ENCODE measurements at places on chromosomes 4 and X.

DNA sequence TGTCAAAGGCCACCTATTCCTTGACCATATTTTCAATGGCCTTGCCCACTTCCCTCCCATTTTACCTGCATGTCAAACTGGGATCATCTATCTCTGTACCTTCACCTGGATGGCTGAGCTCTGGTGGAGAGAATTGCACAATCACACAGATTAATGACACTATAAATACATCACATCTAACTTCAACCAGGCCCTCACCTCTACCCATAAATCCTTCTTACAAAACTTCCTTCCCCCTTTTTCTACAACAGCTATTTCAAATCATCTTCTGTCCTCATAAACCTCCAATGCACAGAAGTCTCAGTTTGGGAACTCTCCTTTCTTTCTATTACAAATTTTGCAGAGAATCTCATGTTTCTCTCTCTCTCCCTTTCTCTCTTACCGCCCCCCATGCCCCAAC, 9.2 kb downstream of the PALLD start:
- DNase-seq, result no peak

DNA sequence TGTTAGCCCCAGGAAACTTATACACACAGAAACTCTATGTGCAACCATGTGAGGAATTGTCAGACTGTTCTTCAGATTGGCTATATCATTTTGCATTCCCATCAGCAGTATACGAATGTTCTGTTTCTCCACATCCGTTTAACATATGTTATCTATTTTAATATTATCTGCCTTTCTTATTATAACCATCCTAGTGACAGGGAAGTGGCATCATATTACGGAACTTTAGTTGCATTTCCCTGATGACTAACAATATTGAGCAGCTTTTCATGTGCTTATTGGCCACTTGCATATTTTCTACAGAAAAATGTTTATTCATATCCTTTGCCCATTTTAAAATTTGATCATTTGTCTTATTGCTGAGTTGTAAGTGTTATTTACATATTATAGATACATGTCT, 36.5 kb upstream of the IL15 start:
- no peak for DNase-seq

- peak; percentile 6 for DNase-seq
These were observed 49.8 kb upstream of the SEC24B start for GRCh38 chr4:109383823-109384222.

DNA sequence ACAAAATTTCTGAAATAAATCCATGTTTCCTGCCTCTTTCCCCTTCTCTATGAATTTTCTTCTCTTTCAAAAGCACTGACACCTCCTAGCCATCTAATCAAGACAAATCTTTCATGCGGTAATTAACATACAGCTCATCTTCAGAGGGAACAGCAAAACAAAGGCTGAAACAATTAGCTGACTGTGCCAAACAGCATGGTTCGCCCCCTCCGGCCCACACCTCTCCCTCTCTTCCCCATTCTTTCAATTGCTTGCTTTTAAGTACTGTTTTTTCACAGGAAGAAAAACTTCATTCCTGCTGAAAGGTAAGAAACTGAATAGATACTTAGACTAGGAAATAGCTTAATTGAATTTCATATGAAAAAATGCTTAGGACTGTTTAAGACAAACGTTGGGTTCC, 291.1 kb upstream of the NOCT start:
- DNase-seq, result peak; percentile 51

DNA sequence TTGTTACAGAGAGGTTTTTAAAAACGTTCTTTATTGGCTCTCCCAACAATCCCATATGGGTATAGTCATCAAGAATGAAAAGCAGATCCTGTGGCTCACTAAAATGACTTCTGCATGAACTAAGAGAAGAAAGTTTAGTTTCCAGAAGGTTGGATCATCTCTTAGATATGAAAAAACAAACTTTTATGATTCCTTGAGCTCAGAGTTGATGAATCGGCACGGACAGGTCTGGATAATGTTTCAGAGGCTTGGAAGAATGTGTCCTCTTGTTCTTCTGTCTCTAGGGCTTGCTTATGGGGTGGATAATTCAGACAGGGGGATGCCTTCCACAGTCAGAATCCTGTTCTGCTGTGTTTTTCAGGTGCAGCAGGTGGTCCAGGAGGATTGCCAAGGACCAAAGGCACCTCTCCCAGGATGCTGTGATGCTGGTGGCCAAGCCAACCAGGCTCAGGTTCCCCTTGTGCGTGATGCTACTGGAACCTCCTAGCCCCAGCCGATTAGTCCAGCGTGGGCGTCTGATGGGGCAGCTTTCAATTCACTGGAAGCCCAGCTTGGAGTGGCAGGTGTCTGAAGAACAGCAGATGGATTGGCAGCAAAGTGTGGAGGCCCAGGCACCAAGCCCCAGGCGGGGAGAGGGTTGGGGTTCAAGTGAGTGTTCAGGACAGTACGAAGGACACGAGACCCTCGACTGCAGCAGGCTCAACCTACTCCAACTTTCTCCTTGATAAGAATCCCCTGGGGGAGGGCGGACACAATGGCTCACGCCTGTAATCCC, 30.3 kb downstream of the CCKAR start:
- no peak for DNase-seq

GRCh38 chr4:123480706-123481418, 84.3 kb downstream of the SPRY1 start:
- no peak for DNase-seq

DNA sequence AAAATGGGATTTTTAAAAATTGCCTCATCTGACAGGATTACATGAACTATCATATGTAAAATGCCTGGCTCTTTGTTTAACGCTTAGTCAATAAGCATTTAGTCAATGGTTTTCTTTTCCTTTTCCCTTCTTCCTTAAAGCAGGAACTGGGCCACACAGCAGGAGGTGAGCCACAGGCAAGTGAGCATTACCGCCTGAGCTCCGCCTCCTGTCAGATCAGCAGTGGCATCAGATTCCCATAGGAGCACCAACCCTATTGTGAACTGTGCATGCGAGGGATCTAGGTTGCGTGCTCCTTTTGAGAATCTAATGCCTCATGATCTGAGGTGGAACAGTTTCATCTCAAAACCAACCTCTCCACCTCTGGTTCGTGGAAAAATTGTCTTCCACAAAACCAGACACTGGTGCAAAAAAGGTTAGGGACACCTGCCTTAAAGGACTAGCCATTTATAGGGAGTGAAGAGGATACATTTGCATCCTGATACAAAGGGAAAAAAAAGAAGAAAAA, 306.1 kb downstream of the FBXW7 start:
- peak; percentile 32 for DNase-seq

GRCh38 chrX:103644125-103644524, 15.3 kb downstream of the TCEAL1 start:
- no peak for DNase-seq

DNA sequence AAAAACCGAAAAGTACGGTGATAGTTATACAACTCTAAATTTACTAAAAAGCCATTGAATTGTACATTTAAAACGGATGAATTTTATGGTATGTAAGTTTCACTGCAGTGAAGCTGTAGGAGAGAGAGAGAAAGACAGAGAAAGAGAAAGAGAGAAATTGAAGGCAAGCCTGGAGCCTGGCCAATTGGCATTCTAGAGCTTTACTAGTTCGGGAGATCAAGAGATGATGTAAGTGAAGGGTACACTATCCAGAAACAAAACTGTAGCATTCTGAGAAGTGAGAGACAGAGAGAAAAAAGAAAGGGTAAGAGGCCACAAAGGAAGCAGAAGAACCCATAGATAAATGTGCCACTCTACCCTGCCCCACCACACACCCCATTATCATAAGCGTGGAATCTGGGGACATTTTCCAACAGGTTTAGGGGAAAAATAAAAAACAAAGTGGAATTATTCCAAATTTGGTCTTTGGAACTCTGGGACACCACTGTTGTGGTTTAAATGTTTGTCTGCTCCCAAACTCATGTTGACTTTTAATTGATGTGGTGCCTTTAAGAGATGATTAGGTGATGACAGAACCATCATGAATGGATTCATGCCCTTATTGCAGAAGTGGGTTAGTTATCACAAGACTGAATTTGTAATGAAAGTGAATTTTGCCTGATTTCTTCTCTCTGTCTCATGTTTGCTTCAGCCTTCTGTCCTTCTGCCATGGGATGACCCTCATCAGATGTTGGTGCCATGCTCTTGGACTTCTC, 123.0 kb upstream of the PLS3 start:
- DNase-seq, result no peak

- peak; percentile 39 for DNase-seq
These were observed 85.0 kb upstream of the TENT5D start for GRCh38 chrX:80335062-80335830.

- peak; percentile 18 for DNase-seq
These were observed 108.1 kb downstream of the MGST2 start for GRCh38 chr4:139773560-139774318.

GRCh38 chr4:186058253-186058979, 10.5 kb upstream of the TLR3 start:
- no peak for DNase-seq

DNA sequence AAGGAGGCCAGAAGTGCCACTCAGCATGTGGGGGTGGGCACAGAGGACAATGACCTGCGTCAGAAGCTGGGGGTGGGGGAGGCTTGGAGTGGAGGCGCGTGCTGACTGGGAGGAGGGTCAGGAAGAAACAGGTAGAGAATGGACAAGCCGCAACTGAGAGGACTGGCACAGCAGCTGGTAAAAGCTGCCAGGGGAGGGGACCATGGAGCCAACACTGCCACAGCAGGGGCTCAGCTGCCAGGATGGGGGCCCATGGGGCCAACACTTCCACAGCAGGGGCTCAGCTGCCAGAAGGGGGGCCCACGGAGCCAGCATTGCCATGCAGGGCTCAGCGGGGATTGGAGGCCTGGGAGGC, 19.1 kb downstream of the RNF212 start:
- DNase-seq, result no peak

GRCh38 chr4:122012735-122013134, 60.9 kb upstream of the TRPC3 start:
- DNase-seq, result no peak

- no peak for DNase-seq
These were observed 208.3 kb upstream of the AMOT start for GRCh38 chrX:113048896-113049295.

DNA sequence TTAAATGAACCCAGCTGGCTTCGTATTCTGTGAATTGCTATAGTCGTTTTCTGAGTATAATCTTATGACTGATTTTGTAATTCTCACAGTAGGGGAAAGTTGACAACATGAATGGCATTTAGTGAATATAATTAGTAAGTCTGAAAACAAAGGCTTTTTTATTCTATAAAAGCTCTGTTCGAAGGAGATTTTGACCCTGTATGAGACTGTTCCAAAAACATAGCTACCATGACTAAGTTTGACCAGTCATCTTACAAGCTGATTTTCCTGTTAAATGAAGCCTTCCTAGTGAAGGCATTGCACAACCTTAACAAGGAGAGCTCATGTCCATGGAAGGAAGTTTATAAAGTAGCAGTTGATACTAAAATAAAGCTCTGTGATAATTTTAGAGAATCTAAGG, 242.3 kb downstream of the RPA4 start:
- DNase-seq, result no peak

GRCh38 chrX:147550217-147550616, 361.5 kb upstream of the FMR1 start:
- DNase-seq, result no peak

DNA sequence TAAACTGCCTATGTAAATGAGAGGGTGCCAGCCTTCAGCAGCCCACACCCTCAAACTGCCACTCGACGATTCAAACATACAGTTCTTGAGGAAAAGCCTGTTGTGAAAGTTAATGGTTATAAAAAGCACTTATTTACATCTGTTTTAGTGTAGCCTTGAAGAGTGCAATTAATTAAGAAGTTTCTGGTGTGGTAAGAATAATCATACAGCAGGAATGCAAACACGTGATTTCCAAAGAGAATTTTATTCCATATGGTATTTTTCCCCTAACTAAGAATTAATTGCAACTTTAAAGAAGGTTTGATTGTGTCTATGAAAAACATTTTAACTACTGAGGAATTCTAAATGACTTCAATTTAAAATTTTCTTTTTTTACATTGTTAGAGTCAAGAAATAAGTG, 176.3 kb upstream of the PITX2 start:
- DNase-seq, result no peak

DNA sequence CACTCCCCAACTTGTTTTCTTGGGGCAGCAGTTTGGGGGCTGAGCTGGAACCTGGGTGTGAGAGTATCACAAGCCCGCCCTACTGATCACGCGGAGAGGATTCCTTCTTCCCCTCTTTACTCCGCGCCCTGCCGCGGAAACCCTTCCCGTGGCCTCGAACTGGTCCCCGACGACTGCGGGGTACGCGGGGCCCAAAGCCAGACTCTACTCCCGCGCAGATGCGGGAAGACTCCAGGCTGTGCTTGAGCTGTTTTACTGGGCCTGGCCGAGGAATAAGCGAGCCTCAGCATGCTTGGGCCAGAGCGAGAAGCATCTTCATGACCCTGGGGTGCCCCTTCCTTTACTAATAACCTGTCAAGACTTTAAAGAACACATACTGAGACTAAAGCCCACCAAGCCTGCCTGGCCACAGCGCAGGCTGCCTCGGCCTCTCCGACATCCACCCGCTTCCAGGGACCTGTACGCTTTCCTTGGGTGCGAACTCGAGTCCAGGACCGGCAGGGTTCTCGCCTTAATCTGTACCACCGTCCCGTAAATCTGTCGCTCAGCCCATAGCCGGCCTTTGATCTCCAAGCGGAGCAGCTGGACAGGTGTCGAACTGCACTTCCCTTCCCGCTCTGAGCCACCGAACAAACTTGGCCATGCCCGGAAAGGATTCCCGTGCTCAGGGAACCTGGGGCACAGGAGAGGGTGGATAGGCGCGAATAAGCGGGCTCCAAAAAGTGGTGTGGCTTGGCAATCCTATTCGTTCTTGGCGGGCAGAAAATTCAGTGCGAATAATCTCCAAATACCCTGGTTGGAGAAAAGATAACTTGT, 55.0 kb upstream of the TMEM33 start:
- DNase-seq, result no peak

- peak; percentile 7 for DNase-seq
These were observed 29.7 kb downstream of the BCOR start for GRCh38 chrX:40068048-40068447.
